Left ventricle myocardium superior (tissue), 1 donor: ENCODE measurements at places on chromosomes 1 and 21. TPM values are rescaled to one million over a fixed set of nuclear protein-coding genes. Genes with fewer than 3 reads are reported as not detected.

Gene REN
- not detected for total RNA-seq

Gene ASB17
- total RNA-seq = not detected

Gene DIO1
- total RNA-seq = not detected

Gene DNAH14
- 5.5 TPM for total RNA-seq

Gene PTAFR
- total RNA-seq = 2.2 TPM

Gene VANGL1
- total RNA-seq = 5.5 TPM

Gene ZNF124
- total RNA-seq = 7.3 TPM

Gene LRRC7
- total RNA-seq = 3.0 TPM

Gene HHAT
- 1.9 TPM for total RNA-seq

Gene KRTAP10-4
- not detected for total RNA-seq

DNA sequence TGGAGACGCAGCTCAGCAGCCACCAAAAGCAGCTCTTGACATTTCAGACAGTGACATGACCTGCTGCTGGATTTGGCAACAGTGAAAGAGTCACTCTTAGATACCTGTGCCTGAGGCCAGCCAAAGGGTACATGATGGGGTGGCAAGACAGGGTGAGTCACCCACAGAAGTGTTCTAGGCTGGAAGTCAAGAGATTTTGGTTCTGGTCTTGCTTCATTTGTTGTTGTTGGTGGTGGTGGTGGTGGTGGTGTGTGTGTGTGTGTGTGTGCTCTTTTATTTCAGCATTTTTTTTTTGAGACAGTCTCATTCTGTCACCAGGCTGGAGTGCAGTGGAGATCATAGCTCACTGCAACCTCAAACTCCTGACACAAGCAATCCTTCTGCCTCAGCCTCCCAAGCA, 25.8 kb downstream of the SHISAL2A start:
- no peak for DNase-seq

DNA sequence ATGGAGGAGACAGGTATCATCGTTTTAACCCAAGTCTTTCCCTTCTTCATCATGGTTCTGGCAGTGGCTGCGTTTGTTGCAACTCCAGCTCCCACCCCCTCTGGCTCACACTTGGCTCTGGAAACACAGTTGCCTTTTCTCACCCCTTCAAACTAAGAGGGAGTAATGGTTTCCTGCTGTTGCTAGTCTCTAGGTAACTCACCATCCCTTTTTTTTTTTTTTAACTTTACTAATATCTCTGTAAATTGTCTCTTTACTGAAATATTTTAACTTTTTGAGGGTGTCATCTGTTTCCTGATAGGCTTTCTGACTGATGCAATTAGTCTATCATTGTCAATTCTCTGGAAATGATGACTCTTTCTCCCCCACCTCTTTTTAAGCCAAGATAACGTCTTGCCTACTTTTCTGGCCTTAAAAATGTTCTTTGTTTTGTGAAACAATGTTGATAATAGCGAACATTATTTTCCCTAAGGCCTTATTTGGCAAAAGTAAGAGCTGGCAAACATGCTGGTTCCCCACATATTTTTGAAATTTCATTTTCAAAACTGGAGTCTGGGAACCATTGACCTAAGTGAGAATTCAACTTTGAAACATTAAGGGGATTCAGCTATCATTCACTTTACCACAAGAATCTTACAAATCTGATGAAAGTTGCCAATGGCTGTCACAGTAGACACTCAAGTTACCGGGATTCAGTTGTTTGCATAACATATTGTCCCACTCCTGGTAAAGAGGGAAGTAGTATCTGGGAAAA, 85.3 kb downstream of the LEPR start:
- no peak for DNase-seq

- peak; percentile 60 for DNase-seq
Measured at GRCh38 chr1:35577071-35577998, 4.2 kb downstream of the TFAP2E start.

DNA sequence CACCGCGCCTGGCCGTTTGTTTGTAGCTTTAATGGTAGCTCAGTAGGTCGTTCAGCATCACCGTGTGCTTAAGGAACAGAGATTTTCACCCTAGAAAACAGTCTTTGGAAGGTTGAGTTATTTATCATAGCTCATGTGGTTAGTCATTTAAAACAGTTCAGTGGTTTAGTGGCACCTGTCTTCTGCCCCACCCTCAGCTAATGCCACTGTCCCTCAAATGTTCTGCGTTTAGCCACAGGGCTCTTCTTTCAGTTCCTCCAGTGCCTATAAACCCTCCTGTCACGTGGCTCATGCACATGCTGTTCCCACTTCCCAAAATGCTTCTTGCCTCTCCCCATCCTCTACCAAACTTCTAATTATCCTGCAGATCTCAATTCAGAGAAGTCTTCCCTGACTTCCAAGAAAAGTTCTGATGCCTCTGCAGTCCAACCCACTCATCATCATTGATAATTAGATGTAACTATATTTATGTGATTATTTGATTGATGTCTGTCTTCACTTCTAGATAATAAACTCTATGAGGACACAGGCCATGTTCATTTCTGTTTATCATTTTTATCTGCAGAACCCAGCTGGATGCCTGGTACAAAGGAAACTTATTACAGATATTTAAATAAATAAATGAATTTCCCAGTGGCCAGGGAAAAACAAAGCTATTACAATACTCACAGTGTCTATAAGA, 14.4 kb upstream of the DIPK1A start:
- no peak for DNase-seq

GRCh38 chr21:26842300-26842699, 2.9 kb downstream of the ADAMTS1 start:
- no peak for DNase-seq

DNA sequence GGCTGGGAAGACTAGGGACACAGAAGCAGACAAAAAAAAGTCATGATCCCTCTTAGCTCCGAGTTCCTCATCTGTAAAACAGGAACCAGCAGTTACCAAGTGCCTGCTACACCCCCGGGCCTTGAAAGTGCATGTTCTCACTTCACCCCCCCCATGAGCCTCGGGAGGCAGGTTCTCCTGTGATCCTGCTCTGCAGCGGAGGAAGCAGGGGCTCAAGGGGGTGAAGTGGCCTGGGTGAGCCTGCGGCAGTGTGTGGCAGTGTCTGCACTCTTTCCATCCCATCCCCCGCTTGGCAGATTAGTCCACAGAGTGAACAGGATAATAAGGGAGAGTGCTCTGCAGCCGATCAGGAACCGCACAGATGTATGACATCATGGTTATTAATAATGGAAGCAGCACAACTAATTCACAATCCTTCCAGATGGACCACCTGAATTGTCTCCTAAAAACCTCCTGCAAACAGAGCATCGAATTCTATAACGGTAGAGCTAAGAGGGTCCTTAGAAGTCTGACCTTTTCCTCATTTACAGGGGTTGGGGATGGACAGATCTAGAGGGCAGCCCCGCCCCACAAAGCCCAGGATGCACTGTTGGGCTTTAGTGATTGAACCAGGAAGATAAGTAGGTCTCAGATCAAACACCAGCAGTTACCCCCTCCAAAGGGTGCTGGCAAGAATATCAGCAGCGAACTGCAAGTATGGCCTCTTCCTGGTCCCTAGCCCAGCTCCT, 174.1 kb upstream of the EDN2 start:
- DNase-seq = no peak

- DNase-seq = peak; percentile 74
Measured at GRCh38 chr1:145985502-145986439, 10.6 kb downstream of the TXNIP start.

DNA sequence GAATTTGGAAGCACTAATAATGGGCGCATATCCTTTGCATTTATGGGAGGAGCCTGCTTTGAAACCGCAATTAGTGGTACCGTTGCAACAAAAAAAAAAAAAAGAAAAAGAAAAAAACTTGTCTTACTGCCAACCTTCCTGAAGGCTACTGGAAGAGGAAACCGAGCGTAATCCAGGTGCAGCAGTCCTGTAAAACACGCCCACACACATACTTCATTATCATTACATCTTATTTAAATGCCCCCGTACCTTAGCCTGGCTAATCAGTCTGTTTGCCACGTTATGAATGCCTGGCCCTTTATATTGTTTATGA, 686 bp upstream of the ZNF281 start:
- no peak for DNase-seq

GRCh38 chr1:114124644-114125043, 29.0 kb downstream of the SYT6 start:
- no peak for DNase-seq

DNA sequence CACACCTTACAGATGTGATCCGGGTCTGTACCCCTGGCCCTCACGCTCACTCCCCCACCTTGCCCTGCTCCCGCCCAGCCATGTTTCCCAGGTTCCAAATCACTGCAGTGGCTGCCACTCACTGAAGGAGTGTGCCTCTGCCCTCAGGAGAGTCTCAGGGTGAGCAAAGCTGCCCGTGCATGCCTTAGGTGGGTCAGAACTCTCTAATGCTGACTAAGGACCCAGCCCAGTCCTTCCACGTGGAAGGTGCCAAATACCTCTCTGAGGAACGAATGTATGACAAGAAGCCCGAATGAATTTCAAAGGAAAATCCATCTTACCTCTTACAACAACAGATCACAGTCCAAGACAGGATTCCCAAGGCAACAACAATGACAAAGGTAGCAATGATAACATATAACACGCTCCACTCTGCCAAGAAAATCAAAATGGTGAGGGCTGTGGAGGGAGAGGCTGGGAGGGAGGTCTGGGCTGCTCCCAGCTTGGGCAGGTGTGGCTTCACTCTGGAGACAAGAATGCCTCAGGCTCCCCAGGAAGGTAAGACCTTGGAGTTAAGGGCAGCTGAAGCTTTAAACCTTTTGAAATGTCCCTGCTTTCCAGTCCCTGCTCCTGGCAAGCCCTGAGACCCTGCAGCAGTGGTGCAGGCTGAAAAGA, 115.2 kb downstream of the KIAA0319L start:
- DNase-seq = no peak

- DNase-seq = no peak
Measured at GRCh38 chr1:181129771-181130606, 41.5 kb downstream of the IER5 start.

- DNase-seq = no peak
Measured at GRCh38 chr1:226233293-226233692, 9.8 kb downstream of the MIXL1 start.

DNA sequence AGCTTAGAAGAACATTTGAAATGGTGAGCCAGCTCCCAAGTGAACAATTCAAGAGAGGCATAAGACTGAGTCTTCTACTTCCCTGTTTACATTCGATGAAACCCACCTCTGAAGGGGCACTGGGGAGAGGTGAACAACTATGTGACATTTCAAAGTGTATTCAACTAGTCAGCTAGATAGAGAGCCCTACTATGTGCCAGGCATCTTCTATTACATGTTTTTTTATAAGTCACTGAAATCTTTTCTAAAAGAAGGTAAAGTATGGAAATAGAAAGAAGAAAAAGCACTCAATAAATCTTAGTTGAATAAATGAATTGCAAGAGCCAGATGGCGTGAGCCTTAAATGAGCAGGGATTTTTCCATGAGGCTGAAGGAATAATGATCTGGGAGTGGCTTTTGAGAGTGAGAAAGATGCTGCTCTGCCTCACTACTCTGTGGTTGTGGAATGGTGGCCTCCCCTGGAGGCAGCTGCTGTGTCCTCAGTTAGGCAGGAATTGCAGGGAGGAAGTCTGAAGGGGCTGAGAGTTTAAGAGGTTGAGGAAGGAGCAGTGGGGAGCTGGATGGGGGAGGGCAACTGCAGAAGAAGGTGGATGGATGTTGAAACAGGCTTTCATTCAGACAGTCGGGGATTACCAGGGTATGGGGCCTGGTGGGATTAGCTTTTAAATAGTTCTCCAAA, 10.4 kb upstream of the PTPRF start:
- DNase-seq = no peak

GRCh38 chr1:88982055-88982454, 10.4 kb downstream of the KYAT3 start:
- no peak for DNase-seq

DNA sequence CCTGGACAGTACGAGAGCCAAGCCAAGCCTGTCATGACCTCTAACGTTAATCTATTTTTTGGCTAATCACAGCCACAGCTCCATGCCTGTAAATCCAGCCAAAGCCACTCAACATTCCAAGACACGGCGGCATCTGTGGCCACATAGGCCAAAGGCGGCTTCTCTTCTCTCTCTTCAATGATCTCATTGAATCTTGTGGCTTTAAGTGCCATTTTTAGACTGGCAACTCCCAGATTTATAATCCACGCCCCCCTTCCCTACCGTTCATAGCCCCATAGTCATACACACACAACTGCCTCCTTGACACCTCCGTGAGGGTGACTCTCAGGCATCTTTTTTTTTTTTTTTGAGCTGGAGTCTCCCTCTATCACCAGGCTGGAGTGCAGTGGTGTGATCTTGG, 5.7 kb upstream of the SELENON start:
- DNase-seq = no peak

DNA sequence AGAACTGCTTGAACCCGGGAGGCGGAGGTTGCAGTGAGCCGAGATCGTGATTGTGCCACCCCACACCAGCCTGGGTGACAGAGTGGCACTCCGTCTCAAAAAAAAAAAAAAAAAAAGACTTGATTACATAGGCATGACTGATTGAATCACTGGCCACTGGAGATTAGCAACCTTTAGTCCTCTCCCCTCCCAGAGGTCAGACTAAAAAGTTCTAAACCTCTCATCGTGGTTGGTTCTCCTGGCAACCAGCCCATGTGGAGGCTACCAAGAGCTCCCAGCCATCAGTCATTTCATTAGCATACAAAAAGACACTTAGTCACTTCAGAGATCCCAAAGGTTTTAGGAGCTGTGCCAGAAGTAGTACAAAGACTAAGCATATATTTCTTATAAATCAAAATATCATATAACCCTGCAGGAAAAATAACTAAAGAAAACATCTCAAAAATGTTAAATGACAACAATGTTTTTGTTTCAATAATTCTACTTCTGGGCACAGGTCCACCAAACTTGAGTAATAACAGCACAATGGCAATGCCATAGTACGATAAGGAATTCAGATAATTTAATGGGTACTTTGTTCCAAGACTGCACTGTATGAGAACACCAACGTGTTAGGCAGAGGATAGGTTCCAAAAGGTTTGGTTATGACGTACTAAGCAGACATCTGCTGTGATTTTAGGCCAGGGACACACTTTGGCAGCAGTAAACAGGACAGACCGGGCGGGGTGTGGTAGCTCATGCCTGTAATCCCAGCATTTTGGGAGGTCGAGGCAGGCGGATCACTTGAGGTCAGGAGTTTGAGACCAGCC, 18.1 kb downstream of the USP48 start:
- DNase-seq = peak; percentile 56
